ENCODE measurements at places on chromosomes 7 and 10. TPM values are rescaled to one million over a fixed set of nuclear protein-coding genes. Genes with fewer than 3 reads are reported as not detected.

The HOXA7 gene
- not detected for total RNA-seq

The RGS10 gene
- total RNA-seq: 4.8 TPM

The PPP1R17 gene
- total RNA-seq: not detected

The NUTM2B gene
- total RNA-seq: 1.2 TPM

The ADAM22 gene
- 1.3 TPM for total RNA-seq

The AZGP1 gene
- 113 TPM for total RNA-seq

- no peak for DNase-seq
Measured at GRCh38 chr7:18461785-18462467, 33.6 kb upstream of the HDAC9 start.

DNA sequence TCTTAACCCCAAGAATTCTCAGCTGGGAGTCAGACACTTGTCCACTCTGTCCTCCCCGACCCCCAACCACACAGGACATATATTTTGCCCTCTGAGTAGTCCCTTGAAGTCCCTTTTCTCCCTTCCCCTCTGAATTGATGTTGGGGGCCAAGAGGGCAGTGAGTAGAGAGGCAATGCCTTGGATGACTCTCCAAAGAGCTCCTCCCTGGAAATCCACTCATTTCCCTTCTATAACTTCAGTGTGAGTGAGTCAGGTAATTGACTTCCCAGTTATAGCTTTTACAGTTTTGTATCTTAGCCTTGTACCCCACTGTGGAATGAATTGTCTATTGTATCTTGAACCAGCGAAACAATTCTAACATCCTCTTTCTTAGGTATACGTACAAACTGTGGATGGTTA lies 9.2 kb upstream of the ODAD2 start:
- DNase-seq: no peak

DNA sequence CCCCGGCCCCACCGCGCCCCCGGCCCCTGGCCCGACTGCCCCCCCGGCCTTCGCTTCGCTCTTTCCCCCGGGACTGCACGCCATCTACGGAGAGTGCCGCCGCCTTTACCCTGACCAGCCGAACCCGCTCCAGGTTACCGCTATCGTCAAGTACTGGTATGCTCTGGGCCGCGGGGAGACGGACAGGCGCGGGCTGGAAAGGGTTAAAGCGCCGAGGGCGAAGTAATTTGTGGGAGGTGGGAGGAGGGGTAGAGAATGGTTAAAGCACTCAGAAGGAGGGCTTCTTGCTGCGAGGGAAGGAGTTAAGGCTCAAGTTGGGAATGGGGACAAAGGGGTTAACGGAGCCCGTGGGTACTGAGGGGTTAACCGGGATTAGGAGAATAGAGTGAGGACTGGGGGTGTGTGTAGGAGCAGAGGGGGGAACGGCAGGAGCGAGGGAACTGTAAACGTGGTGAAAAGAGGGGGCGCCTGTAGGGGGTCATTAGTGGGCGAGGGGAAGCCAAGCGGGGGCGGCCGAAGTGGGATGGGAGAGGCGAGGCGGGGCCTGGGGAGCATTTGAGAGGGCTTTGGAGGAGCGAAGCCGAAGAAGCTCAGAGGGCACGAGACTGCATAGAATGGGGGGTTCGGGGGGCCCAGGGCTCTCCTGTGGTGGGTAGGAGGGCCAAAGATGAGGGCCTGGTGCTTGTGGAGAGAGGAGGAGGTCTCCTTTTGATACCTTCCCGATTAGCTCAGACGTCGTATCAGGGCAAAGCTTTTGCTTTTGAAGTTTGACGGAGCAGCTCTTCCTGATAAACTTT lies 605 bp downstream of the SUFU start:
- DNase-seq: peak; percentile 53

- no peak for DNase-seq
Measured at GRCh38 chr7:134774119-134774518, 5.3 kb upstream of the CALD1 start.

- DNase-seq: no peak
Measured at GRCh38 chr7:105487579-105488571, 34.2 kb downstream of the PUS7 start.

DNA sequence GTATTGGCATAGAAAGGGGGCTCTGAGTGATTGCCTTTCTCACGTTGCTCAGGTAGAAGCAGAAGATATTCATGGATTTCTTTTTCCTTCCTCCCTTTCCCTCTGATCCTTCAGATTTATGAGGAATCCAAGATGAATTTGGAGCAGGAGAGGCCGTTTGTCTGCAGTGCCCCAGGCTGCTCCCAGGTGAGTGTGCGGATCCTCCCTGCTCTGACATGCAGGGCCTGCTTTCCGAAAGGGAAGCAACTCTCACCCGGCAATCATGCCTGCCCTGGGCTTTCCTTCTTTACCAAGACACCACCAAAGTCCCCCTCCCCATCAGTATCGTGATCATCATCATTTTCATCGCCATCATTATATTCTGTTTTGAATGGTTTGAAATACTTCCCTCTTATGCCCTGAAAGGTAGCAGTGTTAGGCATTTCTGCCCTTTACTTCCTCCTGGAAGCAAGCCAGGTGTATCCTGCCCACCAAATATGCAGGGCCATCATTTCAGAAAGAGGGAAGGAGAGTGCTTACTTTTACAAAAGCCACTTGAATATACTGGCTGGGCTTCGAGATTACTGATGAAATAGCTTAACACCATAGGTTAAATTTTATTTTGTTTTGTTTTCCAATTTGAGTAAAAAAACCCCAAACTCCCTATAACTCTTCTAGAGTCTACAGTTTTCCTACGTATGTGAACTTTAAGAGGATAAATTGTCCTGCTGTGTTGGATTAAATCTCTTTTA lies 75.9 kb downstream of the CREB5 start:
- no peak for DNase-seq

DNA sequence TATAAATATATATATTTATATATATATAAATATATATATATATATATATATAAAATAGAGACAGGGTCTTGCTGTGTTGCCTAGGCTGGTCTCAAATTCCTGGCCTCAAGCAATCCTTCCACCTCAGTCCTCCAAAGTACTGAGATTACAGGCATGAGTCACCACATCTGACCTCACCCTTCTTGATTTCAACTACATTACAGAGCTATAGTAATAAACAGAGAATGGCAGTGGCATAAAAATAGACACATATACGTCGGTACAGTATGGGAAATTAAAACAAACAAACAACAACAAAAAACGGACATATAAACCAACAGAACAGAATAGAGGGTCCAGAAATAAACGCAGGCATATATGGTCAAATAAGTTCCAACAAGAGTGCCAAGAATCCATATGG lies 77.6 kb upstream of the PPP1R3A start:
- DNase-seq: no peak

- DNase-seq: no peak
Measured at GRCh38 chr10:125738206-125738605, 18.7 kb downstream of the EDRF1 start.

DNA sequence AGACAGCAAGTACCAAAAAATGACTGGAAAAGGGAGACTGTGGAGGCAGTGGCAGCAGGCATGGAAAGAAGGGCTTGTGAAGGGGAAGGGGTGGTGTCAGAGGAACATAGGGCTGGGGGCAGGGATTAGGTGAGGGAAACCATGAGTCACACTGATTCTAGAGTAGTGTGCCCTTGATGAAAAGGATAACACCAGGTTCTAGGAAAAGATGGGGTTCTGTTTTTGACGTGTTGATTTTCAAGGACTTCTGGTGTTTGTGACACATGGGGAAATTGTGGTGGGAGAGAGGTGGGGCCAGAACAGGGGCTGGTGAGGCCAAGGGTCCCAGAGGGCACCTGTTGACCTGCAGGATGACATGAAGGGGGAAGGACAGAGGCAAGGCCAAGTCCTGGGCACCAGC lies 57.1 kb downstream of the FIGNL1 start:
- no peak for DNase-seq

DNA sequence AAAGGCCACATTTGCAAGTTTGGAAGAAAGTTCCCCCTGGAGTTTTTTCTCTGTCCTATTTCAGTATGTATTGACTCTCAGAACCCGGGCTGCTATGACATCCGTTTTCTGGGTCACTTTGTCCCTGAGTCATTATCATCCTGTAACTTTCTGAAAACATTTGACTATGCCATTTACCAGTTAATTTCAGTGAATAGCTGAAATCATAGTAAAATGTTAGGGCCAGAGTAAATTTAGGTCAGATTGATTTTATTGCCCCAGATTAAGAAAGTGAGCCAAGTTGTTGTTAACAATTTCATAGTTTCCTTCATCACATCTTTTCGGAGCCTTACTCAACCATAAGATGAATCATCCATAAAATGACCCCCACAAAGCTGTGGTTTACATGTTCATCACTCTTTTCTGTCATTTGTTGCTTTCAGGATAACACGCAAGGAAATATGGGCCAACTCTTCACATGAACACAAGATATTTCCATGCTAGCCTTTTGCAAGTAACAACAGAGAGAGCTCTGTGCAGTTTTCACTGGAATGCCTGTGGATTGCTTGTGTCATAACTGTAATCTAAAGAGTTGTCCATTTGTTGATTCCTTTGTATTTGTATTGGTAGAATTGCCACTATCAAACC lies 3.9 kb upstream of the MACC1 start:
- DNase-seq: no peak

DNA sequence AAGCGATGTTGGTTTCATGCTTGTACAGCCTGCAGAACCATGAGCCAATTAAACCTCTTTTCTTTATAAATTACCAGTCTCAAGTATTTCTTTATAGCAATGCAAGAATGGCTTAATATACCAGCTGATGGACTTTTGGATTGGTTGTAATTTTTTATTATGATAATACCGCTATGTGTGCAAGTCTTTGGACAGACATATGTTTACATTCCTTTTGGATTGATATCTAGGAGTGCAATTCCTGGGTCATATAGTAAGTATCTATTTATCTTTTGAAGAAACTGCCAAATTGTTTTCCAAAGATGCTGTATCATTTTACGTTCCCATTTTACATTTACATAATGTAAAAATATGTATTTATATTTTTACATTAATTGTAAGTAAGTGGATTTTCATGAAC lies 81.2 kb upstream of the PIP4K2A start:
- no peak for DNase-seq
